ENCODE measurements at places on chromosomes 7 and 10.
A peak's percentile ranks its signal among the peaks of the same experiment; 100 is the strongest.

DNA sequence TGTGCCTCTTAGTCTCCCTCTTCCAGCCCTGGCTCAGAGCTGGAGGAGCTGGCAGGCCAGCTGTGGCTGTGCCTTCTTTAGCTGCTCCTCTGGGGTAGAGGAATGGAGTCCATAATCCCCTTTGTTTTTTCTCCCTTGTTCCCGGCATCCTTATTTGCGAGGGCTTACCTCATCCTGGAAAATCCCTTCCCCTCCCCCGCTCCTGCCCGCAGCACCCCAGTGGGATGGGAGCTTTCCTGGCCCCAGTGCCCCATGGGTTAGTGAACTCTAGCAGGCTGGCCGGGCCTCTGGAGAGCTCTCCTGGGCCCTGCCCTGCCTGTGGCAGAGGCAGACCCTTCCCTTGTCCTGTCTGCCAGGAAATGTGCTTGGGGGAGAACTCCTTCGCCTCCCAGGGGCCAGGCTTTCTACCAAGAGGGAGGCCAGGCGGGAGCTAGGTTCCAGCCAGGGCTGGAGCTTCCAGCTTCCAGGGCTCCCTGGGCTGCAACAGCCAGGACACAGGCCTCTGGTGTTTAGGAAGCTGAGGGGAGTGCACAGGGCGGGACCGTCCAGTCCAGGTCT, 16.5 kb upstream of the TRIM8 start:
- DNase-seq = peak; percentile 86

DNA sequence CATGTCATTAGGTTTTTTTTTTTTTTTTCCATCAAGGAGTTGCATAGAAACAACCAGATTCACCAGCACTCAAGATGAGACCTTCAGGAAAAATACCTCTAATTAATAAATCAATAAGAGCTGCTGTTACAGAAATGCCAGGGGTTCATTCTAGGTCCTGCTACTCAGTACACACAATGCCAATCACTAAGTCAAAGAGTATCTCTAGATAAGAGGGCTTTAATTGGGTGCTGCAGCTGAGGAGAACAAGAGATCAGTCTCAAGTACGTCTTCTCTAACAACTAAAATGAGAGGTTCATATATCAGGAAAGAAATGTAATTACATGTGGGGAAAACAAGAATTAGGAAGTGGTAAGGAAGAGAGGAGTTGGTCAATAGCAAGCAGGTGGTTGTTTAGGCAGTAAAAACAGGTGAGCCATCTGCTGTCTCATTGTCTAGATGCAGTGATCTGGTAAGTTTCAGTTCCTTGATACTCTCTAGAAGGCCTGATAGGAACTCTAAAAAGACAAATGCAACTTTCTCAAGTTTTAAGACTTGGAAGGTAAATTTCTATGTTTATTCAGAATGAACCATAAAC, 272.9 kb upstream of the ZWINT start:
- DNase-seq = no peak

GRCh38 chr7:101278461-101279292, 33.8 kb upstream of the FIS1 start:
- no peak for DNase-seq

GRCh38 chr10:129785536-129785981, 178.5 kb downstream of the EBF3 start:
- no peak for DNase-seq

DNA sequence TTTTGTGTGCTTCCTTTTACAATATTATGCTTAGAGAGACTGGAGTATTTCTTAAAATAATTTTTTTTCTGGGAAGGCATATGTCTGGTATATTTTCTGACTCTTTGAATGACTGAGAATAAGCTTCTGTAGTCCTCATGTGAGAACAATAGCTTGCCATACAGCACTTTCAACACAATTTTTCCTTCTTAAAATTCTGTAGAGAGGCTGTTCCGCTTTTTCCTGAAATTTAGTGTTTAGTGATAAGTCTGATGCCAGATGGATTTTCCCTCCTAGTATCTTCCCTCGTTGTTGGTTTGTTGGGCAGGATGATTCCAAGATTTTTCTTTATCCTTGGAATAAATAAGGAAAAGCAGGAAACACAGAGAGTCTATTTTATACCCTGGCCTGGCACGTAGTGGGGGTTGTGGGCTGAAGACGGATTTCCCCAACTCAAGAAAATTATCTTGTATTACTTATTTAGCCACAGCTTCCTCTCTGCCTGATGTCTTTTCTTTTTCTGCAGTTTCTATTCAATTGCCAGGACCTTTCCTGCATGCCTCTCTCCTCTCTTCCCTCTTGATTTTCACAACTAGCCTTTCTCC, 111.2 kb downstream of the AOAH start:
- DNase-seq = no peak

GRCh38 chr7:137172105-137172590, 171.4 kb downstream of the PTN start:
- peak; percentile 5 for DNase-seq

GRCh38 chr10:3258394-3258793, 85.8 kb upstream of the PITRM1 start:
- DNase-seq = peak; percentile 31

GRCh38 chr7:150379441-150380379, 580 bp downstream of the ZNF775 start:
- DNase-seq = no peak

GRCh38 chr10:98331885-98332284, 63.9 kb upstream of the LOXL4 start:
- DNase-seq = no peak

DNA sequence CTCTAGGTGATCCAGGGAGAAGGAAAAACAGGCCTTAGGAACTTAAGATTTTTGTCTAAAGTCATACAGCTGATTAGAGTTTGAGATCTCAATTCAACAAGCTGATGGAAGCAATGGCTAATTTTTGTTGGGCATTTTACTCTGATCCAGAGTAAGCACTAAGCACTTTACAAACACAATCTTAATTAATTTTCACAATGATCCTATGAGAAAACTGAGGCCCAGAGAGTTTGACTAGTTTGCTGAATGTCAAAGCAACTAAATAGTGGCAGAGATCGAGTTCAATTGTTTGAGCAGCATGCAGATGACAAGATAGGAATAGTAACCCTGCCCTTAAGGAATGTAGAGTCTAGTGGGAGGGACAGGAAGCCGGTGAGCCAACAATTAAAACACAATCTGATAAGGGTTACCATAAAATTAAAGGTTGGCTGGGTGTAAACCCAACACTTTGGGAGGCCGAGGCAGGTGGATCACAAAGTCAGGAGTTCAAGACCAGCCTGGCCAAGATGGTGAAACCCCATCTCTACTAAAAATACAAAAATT, 13.5 kb upstream of the RPEL1 start:
- DNase-seq = no peak

GRCh38 chr7:115125312-115125711, 203.4 kb downstream of the MDFIC start:
- no peak for DNase-seq

GRCh38 chr7:141456298-141456697, 94.9 kb upstream of the AGK start:
- DNase-seq = peak; percentile 32

GRCh38 chr10:100744987-100745881, at the start of gene PAX2:
PAX2 (plus strand) TSS chr10:100745582; CDS start chr10:100746261, 679 bp downstream.
- DNase-seq = no peak

- no peak for DNase-seq
These were observed 1.0 kb upstream of the PLXDC2 start for GRCh38 chr10:19815036-19815730.

DNA sequence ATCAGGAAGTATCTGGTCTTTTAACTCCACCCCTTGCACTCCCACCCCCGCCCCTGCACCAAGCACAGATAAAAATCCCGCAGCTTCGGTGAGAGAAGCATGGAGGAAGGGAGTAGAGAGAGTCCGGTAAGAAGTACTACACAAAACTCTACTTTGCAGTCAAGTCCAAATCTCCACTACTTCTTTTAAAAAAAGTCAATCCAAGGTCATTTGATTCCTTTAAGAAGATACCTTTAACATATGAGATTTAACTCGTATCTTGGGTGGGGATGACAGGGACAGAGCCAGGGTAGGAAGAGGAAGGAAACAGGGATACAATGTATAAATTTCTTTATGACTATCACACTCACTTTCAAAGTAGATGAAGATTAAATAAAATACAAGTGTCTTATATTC, 132.1 kb downstream of the NRBF2 start:
- peak; percentile 70 for DNase-seq

GRCh38 chr10:47195274-47195885, 104.6 kb upstream of the GDF10 start:
- DNase-seq = no peak

GRCh38 chr7:158975526-158976467, 119.4 kb downstream of the DYNC2I1 start:
- no peak for DNase-seq

- DNase-seq = peak; percentile 87
These were observed 155.7 kb downstream of the PLXNA4 start for GRCh38 chr7:132420527-132420926.

DNA sequence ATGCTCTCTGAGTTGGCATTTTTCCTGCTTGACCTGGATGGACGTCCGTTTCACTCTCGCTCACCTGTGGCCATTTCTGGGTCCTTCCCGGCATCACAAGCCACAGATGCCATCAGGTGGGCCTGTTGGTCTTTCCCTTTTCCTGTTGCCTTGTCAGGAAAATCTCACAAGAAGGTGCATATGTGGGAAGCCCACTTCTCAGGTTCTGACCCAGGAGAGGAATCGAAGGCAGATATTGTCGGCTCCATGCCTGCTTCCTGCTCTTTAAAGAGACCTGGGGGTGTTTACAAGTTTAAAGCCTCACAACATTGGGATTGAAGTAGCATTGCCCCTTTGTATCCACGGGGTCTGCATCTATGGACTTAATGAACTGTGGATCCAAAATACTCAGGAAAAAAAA, 357.9 kb downstream of the RPS24 start:
- no peak for DNase-seq

DNA sequence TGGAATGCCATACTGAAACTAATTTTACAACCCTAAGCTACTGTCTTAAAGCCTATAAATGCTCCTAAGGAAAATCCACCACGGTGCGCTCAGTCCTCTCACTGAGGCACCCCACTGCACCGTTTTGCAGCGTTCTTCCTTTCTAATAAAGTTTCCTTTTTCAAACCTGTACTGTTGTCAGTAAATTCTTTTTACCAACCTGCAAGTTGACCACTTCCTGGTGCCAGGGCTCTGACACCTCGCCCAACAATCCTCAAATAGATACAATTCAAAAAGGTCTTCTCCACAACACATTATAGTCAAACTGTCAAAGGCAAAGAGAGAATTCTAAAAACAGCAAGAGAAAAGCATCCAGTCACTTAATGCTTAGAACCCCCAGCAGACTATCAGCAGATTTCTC, 42.8 kb downstream of the HERPUD2 start:
- no peak for DNase-seq

- peak; percentile 36 for DNase-seq
These were observed 26.1 kb downstream of the KLRG2 start for GRCh38 chr7:139457153-139457946.

- no peak for DNase-seq
These were observed 258.8 kb downstream of the RPS24 start for GRCh38 chr10:78292250-78292981.

- DNase-seq = peak; percentile 80
These were observed 95.8 kb downstream of the CLEC2L start for GRCh38 chr7:139619367-139619657.

DNA sequence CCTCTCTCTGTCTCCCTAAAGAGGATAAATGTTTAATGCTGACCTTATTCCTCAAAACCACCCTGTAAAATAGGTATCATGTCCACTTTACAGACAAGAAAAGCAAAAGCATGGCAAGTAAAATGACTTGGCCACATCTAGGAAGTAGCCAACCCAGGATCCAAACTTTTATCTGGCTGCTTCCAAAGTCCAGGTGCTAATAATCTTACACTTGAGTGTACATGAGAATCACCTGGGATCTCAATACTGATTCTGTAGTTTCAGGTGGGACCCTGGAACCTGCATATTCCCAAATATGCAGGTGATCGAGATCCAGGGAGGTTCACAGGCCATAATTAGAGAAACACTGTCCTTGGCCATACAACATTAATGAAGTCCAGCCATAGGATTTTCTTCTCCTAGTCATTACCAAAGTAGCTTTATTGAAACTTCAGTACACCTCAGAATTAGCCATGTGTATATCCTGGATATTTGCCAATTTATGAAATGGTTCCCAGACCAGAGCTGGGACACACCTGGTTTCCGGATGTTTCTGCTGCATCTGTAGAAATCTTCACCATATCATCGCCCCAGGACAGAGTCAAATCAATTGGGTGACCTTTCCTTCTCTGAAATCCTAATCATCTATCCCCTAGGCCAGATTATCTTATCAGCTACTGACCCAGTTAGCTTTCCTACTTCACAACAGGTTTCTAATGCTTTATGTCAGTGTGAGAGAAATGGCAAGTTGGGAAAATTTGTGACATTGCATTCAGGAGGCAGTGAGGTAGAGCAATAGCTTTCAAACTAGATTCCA, 119.1 kb upstream of the KMT2E start:
- DNase-seq = no peak

DNA sequence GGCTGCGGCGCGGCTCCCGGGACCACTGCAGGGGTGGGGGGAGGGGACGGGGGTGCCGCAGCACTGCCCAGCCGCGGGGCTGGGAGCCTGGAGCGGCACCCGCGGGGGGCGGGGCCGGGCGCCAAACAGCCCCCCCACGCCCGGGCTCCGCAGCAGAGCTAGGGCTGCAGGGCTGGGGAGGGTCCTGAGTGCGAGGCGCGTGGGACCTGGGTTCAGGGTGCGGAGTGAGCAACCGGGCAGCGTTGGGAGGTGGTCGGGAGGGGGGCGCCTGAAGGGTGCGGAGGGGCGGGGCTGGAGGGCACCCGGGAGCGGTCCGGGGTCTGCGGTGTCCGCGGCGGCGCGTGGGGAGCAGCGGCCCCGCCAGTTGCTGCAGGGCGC, 528 bp downstream of the CAMK2G start:
- no peak for DNase-seq

GRCh38 chr10:37854626-37855025, 2.8 kb downstream of the ZNF248 start:
- DNase-seq = no peak

- no peak for DNase-seq
These were observed 15.4 kb downstream of the PPP2R2D start for GRCh38 chr10:131915990-131916766.

- no peak for DNase-seq
These were observed 144.1 kb downstream of the TMEM178B start for GRCh38 chr7:141217938-141218337.

DNA sequence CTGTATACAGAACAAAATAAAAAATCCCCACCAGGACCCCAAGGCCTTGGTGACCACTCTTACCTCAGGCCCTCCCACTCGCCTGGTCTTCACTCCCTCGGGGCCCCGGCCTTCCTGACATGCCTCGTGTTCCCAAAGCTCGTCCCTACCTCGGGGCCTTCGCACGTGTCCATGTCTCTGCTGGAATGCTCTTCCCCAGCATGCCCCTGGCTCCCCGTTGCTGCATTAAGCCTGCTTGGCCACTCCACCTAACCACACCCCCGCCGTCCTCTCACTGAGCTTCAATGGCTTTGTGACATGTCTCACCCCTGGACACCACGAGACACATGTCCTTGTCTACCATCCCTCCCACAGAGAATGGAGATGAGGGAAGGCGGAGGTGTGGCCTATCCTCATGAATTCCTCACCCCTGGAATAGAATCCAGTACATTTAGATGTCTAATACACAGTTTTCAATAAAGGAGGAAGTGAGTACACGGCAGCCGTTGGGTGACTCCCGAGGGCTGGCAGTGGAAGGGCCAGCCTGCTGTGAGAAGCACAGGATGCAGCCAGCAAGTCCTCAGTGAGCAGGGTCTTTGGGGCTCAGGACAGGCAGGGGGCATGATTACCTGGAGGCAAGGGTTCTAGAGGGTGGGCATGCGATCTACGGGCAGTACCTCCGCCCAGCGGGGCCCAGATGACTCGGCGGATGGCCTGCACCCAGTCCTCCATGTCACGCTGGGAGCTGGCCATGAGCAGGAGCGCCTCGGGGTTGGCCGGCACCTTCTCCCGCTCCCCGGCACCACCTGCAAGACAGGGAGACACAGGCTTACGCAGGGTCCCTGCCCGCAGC, 125.7 kb downstream of the ARHGAP22 start:
- no peak for DNase-seq

Measured in cardiac fibroblast (primary cell).